ENCODE measurements at places on chromosomes 16 and 17.

DNA sequence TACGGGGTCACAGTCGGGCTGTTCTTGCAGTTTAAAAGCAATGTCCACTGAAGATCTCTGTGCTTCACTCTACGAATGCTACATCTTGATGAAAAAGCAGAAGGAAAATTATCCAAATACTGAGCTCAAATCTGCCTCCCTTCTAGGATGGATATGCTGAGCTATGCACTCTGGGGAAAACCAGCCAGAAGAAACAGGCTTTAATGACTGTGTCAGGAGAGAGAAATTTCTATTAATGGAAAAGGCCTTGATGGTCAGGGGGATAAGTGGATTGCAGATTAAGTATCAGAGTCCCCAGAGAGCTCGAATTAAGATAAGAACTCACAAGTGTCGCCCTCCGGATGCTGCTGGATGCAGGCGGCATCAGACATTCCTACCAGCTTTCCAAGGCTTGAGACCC is 39.6 kb upstream of the RCVRN start:
- DNase-seq = no peak

DNA sequence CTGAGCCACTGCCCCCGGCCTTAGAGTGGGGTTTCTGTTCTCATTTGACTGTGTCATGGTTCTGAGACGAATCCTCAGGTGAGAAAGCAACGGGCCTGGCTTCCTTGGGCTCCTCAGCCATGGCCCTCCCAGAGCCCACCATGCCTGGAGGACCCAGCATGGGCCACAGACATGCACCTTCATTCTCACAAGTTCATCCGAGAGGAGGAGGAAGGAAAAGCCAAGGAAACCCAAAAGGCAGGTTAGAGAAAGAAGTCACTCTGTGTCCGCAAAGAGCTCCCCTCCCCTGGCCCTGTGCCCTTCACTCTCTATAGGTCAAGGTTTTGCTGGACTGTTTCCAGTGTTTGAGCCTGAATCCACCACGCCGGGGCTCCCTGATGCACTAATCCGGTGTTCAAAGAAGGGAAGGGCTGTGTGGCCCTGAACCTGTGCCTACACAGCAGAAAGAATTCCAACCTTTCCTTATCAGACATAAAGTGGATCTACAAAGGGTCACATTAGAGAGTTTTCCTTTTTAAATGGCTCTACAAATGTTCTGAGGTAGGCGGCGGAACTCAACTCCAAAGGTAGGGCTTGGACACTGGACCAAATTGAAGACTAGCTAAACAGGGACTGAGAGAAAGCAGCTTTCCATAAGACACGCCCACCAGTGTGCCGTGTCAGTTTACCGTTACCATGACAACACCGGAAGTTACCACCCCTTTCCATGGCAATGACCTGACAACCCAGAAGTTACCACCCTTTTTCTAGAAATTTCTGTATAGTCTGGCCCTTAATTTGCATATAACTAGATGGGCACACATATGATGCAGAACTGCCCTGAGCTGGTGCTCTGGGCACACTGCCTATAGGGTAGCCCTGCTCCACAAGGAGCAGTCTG is 15.9 kb upstream of the PECAM1 start:
- DNase-seq = no peak

GRCh38 chr17:19935169-19935568 is 42.5 kb downstream of the AKAP10 start:
- DNase-seq = no peak

DNA sequence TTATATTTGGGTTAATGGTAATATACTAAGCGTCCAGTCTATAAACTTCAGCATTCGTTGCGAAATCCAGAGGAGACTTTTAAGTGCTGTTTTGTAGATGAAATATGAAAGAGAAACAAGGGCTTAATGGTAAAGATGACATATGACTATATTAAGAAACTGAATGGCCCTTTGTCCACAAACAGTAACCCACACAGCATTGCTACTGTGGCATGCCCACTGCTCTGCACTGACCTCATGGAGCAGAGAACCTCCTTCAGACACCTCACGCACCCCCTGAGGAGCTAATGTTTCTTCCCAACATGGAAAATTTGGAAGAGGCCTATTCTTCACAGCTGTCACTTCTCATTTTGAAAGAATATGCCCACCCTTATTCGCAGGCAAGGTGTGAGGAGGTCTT is 26.7 kb downstream of the ASPA start:
- DNase-seq = no peak

DNA sequence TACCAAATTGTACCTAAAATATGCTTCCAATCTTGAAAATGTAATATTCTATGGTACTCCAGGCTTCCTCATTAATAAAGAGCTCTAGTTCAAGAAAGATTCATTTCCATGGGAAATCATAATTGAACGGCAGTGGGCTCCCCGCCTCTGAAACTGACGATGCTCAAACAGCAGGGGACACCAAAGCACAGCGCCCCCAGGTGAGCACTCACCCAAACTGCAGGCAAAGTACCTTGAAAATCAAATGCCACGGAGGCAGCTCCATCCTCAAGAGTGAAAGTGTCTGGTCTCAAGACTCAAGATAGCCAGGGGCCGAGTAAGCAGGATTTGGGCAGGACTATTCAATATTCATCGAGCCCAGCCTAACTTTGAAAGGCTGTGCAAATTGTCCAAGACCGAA is 217.4 kb upstream of the TNRC6C start:
- peak; percentile 46 for DNase-seq

DNA sequence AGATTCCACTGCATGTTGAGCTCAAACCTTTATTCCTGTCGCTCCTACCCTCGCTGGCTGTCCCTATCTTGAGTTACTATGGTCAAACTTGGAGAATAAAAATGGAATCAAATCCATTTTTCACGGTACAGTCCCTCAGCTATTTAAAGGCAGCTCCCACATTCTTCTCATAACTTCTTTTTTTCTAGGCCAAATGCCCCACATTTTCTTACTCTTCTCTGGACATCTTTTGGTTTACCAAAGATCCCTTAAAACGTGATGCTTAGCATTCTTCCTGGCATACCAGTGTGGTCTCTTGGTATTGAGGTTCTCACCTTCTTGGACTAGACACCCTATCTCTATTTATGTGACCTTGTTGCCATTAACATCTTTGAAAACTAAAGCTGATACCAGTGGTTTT is 48.3 kb upstream of the MAF start:
- no peak for DNase-seq

DNA sequence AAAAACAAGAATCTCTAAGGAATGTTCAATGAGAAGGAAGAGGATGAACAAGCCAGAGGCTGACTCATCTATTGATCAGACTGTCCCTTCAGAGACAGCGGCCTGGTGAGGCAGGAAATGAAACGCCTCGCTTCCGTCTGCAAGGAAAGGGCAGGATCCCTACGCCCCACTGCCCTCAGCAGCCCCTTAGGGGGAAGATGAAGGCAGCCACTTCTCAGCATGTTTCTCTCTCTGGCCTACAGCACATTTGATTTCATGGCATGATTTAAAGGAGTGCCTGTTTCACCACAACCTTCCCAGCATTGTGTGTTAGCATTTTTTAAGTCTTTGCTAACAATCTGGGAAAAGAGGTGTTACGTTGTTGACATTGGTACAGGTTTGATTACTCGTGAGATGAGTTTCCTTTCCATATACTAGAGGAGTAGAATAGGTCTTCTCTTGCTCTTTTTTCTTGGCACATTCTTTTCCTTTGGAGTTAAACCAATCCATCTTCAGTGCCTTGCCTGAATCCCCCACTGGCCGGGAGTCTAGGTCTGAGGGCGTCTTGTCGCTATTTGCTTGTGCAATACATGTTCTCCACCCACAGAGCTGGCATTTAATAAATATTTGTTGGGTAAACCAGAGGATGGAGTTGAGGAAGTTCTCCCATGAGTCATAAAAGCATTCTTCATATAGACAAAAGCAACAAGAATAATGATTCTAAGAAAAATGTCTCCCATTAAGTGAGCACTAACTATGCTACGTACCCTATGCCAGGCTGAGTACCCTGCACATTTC is 47.4 kb downstream of the RBFOX3 start:
- DNase-seq = no peak

DNA sequence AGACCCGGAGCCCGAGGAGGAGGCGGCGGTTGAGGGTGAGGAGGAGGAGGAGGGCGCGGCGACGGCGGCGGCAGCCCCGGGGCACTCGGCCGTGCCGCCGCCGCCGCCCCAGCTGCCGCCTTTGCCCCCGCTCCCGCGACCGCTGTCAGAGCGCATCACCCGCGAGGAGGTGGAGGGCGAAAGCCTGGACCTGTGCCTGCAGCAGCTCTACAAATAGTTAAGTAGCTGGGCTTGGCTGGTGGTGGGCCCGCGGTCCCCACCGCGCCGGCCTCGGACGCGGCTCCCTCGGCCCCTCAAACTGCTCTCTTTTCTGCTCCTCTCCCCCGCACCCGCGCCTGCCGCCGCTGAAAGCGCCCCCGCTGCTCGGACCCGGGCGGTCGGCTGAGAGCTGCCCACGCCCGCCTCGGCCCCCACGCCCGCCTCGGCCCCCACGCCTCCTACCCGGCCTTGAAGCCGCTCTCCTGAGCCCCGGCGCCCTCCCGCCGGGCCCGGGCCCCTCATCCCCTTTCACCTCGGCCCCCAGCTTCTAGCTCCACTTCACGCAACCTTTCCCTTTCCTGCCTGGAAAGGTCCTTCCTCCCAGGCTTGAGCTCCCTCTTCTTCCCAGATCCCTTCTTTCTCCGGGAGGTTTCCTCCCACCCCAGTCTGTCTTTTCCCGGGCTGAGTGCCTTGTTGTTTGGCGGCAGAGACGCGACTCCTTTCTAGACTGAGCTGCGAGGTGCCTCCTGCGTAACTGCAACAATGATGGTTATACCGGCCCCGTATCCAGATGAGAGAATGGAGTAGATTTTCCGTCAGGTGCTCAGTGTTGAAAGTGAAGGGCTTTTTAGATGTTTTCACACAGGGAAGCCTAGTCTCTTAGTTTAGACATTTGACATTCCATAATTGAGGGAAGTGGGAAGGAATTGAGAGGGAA is 850 bp downstream of the PPM1E start:
- DNase-seq = peak; percentile 32

- no peak for DNase-seq
These were observed 93.8 kb upstream of the RPRML start for GRCh38 chr17:47072886-47073285.

GRCh38 chr16:29014561-29015069 is 29.8 kb downstream of the LAT start:
- no peak for DNase-seq

- no peak for DNase-seq
These were observed 38.1 kb downstream of the C17orf75 start for GRCh38 chr17:32303781-32304288.

DNA sequence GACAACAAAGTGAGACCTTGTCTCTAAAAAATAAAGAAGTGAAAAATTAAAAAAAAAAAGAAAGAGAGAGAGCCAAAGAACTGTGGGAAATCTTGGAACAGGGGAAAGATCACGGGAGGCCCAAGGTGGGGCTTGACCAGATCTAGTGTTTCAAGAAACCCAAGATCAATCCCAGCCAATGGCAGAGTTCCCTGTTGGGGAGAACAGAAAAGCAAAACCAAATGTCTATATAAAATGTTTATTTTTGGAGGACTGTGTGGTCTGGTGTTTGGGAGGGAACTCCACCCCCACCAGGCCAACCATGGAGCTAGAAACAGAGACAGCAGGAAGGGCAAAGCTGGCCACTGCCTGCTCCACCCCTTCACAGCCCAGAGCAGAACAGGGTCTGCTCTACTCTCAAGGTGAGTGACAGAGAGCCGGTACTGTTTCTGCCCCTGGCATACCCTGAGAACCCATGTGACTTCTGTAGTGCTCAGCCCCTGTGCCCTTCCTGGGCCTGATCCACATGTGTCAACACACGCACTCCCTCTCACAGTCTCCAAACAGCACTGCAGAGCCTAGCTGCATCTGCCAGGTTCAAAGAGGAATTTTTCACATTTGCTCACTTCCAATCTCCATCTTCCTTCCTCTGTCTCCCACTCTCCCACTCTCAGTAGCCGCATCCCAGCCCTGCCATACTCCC is 3.7 kb downstream of the TMEM101 start:
- DNase-seq = no peak

DNA sequence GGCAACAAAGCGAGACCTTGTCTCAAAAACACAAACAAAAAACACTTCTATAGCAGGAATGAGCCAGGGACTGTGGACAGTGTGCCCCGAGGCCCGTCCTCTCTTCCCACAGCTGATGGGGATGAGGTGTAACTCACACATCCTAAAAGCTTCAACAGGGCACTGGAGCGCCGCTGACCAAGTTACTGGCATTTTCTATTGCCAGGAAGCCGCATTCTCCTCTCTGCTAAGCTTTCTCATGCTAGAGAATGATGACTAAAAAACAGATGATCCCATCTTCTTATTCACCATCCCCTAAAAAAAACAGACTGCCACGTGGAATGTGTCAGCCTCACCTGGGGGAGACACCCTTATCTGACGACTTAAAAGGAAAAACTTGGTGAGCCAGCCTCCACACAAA is 16.3 kb downstream of the CARHSP1 start:
- DNase-seq = no peak

GRCh38 chr17:57033296-57033695 is 51.8 kb upstream of the AKAP1 start:
- DNase-seq = no peak

- DNase-seq = no peak
These were observed 15.4 kb downstream of the CUEDC1 start for GRCh38 chr17:57939797-57940196.

DNA sequence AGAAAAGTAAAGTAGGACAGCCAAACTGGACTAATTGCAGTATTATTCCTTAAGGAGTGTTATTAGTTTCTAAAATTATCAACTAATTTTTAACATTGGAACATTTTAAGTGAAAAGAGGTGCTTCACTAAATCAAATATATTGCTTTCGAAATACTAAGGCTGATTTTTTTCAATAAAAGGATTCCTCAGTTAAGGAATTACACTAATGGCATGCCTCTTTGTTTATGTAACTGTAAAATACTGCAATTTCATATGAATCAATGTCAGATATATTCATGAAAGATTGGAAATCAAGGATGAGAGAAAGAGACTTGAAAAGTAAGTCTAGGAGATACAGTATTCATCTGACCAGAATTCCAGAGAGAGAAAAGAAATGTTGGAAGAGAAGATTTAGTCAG is 129.8 kb downstream of the TANC2 start:
- DNase-seq = no peak

DNA sequence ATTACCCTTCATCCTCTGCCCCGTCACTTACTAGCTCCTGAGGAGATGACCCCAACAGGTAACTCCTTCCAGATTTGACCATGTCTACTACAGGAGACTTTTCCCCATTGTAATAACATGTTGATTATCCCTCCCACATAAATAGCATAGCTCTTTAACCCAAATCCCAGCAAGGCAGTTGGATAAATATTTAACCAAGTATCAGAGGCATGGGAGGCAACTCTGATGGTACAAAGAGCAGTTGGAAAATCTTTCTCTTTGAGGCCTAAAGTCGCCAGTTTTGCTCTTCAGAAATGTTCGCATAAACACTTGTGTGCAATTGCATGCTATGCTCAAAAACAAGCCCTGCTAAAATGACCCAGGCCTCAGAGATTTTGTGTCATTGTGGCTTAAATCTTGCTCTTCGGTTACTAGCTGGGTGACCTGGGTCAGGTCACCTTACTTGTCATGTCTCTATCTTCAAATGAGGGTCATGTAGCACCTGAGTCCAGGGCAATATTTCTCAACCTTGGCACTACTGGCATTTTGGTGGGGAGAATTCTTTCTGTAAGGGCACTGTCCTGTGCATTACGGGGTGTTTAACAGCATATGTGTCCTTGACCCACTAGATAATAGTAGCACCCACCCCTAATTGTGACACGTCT is 48.8 kb downstream of the HSD17B2 start:
- DNase-seq = no peak
